ENCODE measurements at places on chromosomes 7 and 10.

- no peak for DNase-seq
These were observed 33.4 kb upstream of the VWDE start for GRCh38 chr7:12436896-12437535.

GRCh38 chr7:155884225-155885166, 72.2 kb upstream of the SHH start:
- no peak for DNase-seq

GRCh38 chr10:118704711-118705110, 50.1 kb downstream of the CACUL1 start:
- no peak for DNase-seq

DNA sequence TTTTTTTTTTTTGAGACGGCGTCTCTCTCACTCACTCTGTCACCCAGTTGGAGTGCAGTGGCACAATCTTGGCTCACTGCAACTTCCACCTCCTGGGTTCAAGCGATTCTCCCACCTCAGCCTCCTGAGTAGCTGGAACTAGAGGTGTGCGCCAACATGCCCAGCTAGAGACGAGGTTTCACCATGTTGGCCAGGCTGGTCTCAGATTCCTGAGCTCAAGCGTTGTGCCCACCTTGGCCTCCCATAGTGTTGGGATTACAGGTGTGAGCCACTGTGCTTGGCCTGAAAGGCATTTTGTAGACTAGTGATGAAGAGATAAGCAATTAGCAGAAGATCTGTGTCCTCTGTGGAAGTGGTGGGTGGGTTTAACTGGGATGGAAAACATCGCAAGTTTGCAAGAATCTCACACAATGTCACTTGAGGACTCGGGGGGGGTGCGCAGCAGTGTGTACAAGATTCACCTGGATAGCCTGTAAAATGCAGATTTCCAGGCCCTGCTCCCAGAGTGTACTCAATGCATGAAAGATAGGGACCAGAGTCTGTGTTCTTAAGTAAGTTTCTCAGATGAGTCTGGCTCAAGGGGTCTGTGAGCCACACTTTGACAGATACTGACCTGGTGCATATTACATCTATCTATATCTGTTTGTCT, 10.9 kb downstream of the CYP17A1 start:
- no peak for DNase-seq

DNA sequence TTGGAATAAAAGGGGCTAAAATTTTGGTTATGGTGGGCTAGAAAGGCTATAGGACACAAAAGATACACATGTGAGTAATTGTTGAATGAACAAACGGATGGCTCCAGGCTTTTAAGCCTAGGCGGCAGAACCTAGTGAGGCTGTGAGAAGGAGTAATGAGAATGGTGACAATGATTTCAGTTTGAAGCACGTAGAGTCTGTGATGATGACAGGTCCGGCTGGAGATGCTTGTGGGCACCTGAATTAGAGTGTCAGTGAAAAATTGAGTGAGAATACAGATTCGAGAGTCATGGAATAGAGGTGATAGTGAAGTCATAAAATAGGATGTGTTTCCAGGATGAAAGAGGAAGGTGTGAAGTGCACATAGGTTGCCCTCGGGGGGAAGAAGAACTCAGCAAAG, 170.6 kb downstream of the TMEM178B start:
- no peak for DNase-seq

DNA sequence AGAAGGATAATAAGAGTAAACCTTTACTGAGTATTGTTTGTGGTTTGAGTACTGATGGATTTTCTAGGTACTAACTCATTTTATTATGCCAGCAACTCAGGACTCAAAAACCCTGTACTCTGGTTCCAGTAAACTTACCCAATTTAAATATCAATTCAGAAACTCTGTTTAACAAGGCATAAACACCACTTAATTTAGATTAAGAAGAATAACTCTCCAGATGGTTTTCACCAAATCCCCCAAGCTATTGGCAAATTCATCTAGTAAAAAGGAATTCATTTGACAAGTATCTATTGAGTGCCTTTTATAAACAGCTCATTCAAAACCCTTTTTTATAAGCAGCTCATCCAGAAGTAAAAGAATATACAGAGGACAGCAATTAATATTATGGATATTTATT, 572.4 kb downstream of the PHTF2 start:
- no peak for DNase-seq

- no peak for DNase-seq
These were observed 110.2 kb upstream of the FAM20C start for GRCh38 chr7:81926-82756.

DNA sequence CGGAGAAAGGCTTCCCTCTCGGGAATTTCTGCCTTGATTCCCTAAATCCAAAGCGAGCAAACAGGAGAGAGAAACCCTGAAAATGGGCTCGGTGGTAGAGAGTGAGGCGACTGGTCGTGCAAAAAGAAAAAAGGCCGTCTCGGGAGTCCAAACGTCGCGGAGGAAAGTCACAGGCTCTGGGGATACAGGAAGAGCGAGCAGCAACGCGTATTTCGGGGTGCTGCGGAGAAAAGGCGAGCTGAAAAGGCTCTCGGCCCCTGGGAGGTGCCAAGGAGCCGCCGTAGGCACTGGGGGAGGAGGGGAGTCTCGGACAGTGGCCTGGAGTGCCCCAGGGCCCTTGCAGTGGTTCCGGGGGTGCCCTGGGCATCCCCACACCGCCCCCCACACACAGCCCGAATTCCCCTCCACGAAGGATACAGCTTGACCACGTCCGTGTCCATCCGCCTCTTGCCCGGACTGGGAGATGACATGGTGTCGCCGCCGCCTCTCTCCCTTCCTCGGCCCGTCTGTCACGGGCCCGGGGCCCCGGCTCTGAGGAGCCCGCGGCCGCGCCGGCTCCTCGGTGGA, 591 bp downstream of the UBE2H start:
- DNase-seq, result peak; percentile 25

GRCh38 chr10:17229016-17229716, 1.1 kb downstream of the VIM start:
- DNase-seq, result peak; percentile 72

- DNase-seq, result no peak
These were observed 44.4 kb upstream of the TOMM7 start for GRCh38 chr7:22867003-22867402.

DNA sequence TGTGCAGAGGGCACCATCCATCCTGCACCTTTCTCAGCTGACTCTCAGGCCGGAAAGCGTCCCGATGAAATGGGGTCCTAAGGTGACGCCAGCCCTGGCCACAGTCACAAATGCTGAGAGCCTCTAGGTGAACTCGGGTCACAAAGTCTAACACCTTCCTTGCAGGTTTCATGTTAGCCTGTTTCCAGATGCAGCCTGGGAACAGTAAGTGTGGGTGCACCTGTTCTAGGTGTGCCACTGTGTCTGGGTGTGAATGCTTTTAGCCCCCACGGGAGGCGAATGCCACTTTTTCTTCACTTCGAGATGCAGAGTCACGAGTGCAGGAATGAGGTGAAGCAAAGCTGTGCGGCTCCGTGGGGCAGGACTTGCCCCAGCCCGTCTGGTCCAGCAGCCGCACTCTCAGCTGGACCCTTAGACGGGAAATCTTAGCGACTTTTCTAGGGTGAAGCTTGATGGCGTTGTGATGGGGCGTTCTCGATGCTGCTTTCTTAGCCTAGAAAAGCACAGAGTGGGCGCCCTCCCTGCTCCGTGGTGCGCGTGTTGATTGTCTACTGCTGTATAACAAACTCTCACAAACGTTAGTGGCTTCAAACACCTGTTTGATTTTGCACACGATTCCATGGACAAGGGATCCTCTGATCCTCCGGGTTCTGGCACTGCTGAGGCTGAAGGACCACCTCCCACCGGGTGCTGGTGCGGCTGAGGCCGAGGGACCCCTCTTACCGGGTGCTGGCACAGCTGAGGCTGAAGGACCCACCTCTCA, 13.6 kb upstream of the VIPR2 start:
- DNase-seq, result no peak

GRCh38 chr10:33315891-33316290, 18.6 kb downstream of the NRP1 start:
- DNase-seq, result no peak

- no peak for DNase-seq
These were observed 90.2 kb upstream of the AGK start for GRCh38 chr7:141460781-141461715.

- peak; percentile 24 for DNase-seq
These were observed 35.2 kb downstream of the SGCE start for GRCh38 chr7:94620703-94621118.

DNA sequence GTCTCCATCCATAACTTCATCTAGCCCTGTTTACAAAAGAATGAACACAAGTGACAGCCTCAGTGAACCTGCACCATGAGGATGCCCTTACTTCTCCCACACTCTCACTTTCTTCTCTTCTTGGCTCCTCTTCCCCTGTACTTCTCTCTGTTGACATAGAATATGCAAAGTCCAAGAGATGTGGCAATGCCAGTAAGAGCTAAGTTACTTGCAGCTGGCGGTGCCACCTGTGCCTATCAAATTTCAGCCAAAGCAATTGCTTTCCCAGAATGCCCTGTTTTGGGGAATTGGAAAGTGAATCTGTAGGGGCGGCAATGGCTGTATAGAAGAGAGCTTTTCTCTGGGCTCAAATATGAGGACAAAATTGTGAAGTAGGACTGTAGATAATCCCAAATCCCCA, 557.8 kb downstream of the AUTS2 start:
- DNase-seq, result no peak

DNA sequence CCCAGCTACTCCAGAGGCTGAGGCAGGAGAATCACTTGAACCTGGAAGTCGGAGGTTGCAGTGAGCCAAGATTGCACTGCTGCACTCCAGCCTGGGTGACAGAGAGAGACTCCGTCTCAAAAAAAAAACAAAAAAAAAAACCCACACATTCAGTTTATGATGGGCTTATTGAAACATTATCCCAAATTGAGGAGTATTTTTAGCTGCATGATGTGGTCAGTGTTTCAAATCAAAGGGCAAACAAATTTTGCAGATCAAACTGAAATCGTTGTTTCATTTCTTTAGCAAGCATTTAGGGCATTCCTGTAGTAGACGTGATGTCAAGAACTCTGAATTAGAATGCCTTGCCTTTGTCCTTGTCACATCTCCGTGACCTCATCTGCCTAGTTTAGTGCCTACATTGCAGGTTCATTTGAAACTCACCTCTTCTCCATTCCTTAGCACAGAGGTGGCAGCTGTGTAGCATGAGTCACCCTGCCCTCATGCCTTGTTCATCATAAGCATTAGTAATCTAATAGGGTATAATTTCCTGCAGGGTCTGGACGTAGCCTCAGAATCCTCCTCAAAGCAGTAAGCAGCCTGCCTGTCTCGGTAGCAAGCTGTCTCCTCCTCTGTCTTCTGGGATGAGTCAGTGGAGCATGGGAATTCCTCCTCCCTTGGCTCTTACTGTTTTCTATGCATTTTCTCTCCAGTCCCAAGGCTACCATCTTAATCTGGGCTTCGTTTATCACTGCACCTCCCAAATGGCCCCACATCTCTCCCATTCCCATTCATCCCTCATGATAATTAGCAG, 73.8 kb downstream of the CUL1 start:
- peak; percentile 39 for DNase-seq

- DNase-seq, result no peak
These were observed 54.5 kb downstream of the COL1A2 start for GRCh38 chr7:94449151-94449725.

DNA sequence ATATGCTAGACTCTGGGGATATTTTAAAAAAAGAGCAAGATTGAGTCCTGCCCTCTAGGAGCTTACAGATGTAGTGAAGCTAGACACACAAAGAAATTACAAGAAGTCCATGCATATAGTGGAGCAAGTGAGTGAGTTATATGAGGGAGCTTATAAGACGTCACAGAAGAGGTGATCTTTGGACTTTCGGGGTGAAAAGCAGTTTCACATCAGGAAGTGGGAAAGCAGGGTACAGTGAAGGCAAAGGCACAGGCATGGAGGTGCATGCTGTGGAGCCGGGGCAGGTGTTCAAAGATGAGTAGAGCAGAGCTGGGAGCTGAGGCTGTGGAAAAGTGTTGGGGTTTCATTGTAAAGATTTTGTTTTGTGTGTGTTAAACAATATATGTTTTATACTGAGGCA, 38.5 kb upstream of the EXOC6 start:
- no peak for DNase-seq

- DNase-seq, result no peak
These were observed 37.2 kb downstream of the KAT6B start for GRCh38 chr10:74863551-74863950.

DNA sequence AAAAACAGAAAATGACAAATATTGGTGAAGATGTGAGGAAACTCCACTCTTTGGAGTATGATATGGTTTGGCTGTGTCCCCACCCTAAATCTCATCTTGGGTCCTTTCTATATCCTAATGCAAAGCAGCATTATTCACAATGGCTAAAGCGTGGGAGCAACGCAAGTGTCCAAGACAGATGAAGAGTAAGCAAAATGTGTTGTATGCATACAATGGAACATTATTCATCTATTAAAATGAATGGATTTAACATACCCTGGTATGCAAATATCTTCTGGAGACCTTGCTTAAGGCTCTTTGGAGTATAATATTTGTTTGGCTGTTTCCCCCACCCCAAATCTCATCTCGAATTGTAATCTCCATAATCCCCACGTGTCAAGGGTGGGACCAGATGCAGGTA, 839.8 kb upstream of the POM121L12 start:
- no peak for DNase-seq

DNA sequence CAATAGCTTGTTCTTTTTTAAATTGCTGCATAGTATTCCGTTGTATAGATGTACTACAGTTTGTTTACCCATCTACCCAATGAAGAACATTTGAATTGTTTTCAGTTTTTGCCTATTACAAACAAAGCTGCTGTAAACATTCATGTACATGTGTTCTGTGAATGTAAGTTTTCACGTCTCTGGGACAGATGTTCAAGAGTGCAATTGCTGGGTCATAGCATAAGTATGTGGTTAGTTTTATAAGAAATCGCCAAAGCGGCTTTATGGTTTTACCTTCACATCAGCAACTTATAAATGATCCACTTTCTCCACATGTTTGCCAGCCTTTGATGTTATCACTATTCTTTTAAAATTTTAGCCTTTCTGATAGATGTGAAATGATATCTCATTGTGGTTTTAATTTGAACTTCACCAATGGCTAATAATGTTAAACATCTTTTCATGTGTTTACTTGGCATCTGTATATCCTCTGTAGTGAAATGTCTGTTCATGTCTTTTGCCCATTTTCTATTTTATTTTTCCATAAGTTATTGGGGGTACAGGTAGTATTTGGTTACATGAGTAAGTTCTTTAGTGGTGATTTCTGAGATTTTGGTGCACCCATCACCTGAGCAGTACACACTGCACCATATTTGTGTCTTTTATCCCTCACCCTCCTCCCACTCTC, 73.5 kb downstream of the TBXAS1 start:
- no peak for DNase-seq

DNA sequence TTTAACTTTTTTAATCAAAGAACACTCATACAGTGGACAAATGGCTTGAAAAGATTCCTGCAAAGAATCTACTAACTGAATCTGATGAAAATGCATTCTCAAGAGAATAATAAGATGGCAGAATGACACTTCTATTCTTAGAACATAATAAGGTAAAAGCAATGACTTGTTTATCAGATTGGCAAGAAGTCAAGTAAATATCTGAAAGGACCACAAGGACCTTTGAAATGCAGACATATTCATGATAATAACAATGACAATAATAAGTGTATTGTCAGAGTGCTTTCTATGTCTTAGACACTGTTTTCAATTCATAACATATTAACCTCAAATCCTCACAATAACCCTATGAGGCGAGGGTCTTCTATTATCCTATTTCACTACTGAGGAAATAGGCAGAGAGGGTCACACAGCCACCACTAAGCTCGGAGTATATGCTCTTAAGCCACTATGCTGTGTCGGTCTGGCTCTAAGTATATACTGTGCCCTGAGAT, 10.6 kb downstream of the HACD1 start:
- no peak for DNase-seq

- DNase-seq, result no peak
These were observed 61.9 kb downstream of the TMEM209 start for GRCh38 chr7:130143334-130143732.

- peak; percentile 49 for DNase-seq
These were observed 169.3 kb upstream of the AKR1E2 start for GRCh38 chr10:4656576-4657194.

Measured in activated naive CD4-positive, alpha-beta T cell treated with Interleukin-2 at 50 U/mL for 16 hours (primary cell).